ENCODE measurements at places on chromosomes 2 and 18.

- no peak for DNase-seq
These were observed 676.5 kb upstream of the FANCL start for GRCh38 chr2:58917596-58917995.

DNA sequence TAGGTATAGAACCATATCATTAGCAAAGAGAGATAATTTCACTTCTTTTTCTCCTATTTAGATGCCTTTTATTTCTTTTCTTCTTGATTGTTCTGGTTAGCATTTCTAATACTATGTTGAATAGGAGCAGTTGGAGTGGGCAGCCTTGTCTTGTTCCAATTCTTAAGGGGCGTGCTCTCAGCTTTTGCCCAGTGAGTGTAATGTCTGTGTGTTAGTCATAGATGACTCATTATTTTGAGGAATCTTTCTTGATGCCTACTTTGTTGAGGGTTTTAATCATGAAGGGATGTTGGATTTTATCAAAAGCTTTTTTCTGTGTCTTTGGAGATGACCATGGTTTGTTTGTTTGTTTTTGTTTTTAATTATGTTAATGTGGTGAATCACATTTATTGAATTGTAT is 1453.1 kb upstream of the SLC39A10 start:
- DNase-seq = no peak

DNA sequence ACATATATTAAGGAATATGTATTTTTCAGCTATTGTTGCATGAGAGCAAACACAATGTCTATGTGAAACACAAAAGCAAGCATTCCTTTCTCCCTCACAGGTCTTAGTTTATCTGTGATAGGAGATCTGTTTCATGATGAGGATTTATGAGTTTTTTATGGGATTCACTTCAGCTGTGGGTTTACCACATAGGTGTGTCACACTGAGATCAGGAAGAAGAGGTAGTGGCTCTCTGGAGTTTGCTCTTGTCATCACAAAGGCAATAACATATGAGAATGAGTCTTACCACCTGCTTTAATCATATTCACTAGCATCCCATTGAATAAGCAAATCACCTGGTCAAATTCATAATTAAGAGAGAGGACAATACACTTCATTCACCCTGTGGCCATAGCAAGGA is 960.3 kb upstream of the SLC39A10 start:
- no peak for DNase-seq

GRCh38 chr2:3354986-3355385 is 22.6 kb downstream of the EIPR1 start:
- DNase-seq = no peak

- no peak for DNase-seq
These were observed 64.9 kb upstream of the KLHL29 start for GRCh38 chr2:23320058-23320457.

- no peak for DNase-seq
These were observed 66.8 kb downstream of the REL start for GRCh38 chr2:60948161-60948560.

DNA sequence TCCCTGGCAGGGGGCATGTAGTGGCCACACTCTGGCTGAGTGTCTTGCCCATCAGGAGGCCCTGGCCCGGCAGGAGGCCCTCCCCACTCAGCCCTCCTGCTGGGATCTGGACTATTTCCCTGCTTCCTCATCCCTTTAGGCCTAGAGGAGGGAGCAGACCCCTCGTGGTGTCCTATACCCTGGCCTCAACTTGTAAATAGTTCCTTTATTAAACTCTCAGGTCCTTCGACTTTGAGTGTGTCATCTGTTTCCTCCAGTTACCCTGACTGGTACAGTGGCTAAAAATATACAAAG is 166.7 kb upstream of the GLI2 start:
- peak; percentile 49 for DNase-seq

Measured in SK-MEL-5 (cell line).